ENCODE measurements at places on chromosomes 5 and 9.
A peak's percentile ranks its signal among the peaks of the same experiment; 100 is the strongest.

GRCh38 chr9:21558615-21559401 is 76.7 kb upstream of the IFNE start:
- DNase-seq, result peak; percentile 23

DNA sequence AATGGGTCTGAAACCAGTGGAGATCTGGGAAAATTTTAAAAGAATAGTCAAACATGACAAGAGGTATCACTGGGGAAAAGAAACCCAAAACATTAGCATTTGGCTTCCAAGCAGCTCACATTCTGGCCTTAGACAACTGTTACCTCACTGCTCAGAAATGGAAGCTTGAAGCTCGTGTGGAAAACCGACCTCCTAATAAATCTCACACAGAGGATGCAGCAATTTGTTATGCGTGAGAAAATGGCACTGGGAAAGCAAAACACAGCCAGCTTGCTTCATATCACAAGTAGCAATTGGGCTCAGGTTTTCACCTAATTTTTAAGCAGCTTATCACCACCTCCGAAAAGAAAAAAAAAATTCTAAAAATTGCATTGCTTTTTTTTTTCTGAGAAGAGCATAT is 103.3 kb upstream of the TAS2R1 start:
- no peak for DNase-seq

DNA sequence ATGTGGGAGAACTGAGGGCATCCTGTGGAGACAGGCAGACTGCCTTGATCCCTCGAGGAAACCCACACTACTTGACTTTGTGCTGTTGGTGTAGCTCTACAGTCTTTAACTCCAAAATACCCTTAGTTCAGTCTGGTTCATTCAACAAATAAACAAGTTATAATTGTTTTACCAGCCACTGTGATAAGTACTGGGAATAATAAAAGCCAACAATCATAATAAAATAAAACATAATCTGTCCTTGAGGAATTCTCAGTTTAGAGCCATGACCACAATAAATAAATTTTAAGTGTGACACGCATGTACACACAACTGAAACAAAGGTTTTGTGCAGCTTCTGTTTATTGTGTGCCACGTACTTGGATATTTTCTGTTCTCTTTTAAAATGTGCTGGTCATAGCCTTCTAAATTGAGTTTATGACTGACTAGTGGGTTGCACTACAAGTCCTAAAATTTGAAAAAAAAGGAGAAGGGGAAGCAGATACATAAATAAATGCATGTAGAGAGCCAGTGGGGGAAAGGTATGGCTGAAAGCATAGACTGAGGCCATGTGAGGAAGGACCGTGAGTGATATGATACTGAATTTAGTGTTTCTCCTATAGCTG is 6.2 kb upstream of the SCAMP1 start:
- no peak for DNase-seq

- no peak for DNase-seq
Observed at GRCh38 chr5:55969956-55970355, 24.8 kb downstream of the IL6ST start.

GRCh38 chr5:83474161-83474796 is 2.7 kb downstream of the VCAN start:
- no peak for DNase-seq

- DNase-seq, result no peak
Observed at GRCh38 chr9:14240537-14240936, 73.4 kb downstream of the NFIB start.

DNA sequence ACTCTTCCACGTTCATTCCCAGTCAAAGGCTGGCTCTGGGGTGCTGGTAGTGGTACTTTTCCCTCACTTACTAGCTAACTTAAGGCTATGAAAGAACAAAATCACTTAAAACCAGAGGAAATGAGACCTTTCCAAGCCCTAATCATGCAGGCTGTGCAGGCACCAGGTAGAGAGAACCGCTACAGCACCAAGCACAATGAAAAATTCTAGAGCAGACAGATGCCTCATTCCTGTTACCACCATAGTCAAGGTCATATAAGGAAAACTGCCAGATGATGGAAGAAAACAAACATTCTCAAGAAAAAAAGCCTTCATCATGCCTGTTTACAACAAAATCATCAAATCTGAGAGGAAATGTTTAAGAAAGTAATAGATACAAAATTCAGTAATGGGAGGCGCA is 374.4 kb upstream of the PDE4D start:
- no peak for DNase-seq

DNA sequence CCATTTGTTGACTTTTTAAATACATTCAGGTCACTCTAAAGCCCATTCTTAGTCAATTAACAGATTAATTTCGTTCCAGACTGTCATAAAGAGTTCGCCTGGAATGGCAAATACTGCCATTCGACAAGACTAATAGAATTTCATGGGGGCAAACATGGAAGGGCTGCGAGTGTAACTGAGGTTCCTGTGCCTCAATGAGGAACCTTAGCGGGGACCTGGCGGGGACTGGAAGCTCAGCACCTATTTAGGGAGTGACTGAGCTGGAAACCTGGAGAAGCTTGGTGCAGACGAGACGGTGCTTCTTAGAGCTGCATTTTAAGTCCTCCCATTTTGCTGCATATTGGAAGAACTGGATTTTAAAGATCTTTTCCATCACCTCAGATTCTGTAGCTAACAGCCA is 3.4 kb downstream of the VCAN start:
- DNase-seq, result no peak

All from dorsolateral prefrontal cortex (tissue), 122 donors.